ENCODE measurements at places on chromosomes 5 and 9.

GRCh38 chr5:34657274-34657921 lies 1.3 kb downstream of the RAI14 start:
- DNase-seq = no peak

- no peak for DNase-seq
Observed at GRCh38 chr5:140118302-140118936, 4.5 kb downstream of the PURA start.

- no peak for DNase-seq
Observed at GRCh38 chr5:114101153-114101552, 260.7 kb upstream of the KCNN2 start.

DNA sequence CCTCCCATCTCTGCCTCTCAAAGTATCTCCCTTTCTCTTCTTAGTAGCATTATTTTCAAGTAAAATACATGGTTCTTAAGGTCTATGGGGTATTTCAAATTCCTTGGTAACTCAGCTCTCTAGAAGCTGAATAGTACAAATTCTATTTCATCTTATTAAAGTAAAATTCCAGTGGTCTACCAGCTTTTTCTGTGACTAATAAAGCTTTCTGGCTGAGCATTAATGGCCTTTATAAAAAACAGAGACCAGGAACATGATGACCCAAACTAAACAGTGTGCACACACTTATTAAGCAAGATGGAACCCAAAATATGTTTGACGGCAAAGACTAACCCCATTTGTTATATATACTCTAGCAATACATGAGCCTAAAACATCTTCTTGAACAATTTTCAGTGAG lies 142.6 kb downstream of the OR2K2 start:
- DNase-seq = no peak

- DNase-seq = no peak
Observed at GRCh38 chr9:131651599-131651998, 88.3 kb downstream of the RAPGEF1 start.

DNA sequence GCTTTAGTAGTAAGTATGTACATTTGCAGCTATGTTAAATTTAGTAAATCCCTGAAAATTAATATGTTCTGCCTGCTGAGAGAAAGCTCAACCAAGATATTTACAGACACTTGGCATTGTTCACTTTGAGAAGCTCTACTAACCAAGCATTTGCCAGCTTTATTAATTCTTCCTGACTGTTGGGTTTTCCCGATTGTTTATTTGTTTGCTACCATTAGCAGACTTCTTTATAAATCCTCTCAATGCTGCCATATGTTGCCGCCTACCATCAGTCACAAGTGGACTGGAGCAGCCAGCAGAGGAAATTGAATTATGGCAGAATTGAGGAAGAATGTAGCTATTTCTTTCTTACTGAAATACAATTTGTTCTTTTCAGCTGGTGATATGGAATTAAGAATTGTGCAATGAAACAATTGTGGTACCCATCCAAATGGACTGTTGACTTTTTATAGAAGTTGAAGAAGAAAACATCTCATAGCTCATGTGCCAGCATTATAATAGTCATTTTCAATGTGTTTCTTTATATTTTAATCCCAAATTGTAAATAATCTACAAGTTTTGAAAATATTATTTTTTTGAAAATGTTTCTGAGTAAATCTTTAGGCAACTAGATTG lies 588.7 kb upstream of the CDH6 start:
- DNase-seq = no peak

- DNase-seq = no peak
Observed at GRCh38 chr5:141245250-141245717, at the start of gene PCDHB15. PCDHB15 (plus strand) TSS chr5:141245395; CDS start chr5:141245579, 184 bp downstream.

DNA sequence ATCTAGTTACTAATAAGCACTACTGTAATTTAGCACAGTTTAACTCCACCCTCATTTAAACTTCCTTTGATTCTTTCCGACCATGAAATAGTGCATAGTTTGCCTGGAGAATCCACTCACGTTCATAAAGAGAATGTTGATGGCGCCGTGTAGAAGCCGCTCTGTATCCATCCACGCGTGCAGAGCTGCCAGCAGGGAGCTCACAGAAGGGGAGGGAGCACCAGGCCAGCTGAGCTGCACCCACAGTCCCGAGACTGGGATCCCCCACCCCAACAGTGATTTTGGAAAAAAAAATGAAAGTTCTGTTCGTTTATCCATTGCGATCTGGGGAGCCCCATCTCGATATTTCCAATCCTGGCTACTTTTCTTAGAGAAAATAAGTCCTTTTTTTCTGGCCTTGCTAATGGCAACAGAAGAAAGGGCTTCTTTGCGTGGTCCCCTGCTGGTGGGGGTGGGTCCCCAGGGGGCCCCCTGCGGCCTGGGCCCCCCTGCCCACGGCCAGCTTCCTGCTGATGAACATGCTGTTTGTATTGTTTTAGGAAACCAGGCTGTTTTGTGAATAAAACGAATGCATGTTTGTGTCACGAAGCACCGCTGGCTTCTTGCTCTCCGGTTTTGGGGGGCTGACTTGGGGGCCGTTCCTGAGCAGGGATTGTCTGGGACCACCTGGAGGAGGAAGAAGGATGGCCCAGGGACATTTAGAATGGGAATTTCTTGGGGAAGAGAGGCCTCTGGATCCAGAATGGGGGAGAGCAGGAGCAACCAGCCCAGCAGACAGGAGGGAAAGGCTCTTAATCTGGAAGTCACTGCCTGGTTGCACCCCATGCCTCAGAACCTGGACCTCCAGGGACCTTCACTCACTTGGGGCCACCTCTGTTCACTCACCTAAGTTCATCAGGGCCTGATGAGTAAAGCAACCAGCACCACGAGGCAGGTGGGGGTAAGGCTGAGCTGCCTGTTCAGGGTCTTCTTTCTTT lies 35.4 kb downstream of the CXXC5 start:
- no peak for DNase-seq

GRCh38 chr9:85258823-85259370 lies 482.9 kb downstream of the AGTPBP1 start:
- DNase-seq = peak; percentile 21

- DNase-seq = no peak
Observed at GRCh38 chr5:152403046-152403445, 2.0 kb downstream of the NMUR2 start.

GRCh38 chr5:113331209-113331551 lies 103.6 kb downstream of the TSSK1B start:
- DNase-seq = no peak

DNA sequence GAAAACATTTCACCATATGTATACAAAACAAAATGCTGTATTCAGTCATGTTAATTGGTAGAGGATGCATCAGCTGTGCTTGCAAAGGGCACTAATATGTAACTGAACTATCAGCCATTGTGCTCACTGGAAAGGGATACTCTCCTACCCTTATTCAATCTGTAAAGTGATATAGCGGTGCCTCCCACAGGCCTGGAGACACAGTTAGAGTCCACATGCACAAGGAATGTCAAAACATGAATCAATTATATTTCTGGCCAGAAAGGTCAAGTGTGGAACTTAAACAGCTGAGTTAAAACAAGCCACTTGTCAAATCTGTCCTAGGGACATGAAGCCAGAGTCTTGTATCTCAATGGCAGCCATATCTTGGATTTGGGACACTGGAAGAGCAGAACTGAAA lies 71.2 kb upstream of the IZUMO3 start:
- DNase-seq = no peak

- DNase-seq = no peak
Observed at GRCh38 chr9:95284162-95285080, 33.1 kb downstream of the FANCC start.

GRCh38 chr5:6727231-6727630 lies 14.0 kb downstream of the TENT4A start:
- DNase-seq = no peak

GRCh38 chr5:18605186-18605585 lies 970.9 kb downstream of the TAF11L14 start:
- no peak for DNase-seq

GRCh38 chr9:128148509-128149000 lies 698 bp upstream of the LCN2 start:
- DNase-seq = no peak

GRCh38 chr5:87010736-87011135 lies 256.9 kb upstream of the RASA1 start:
- DNase-seq = no peak

- no peak for DNase-seq
Observed at GRCh38 chr5:28216939-28217360, 1178.6 kb upstream of the CDH9 start.

GRCh38 chr5:109170629-109171350 lies 239.0 kb downstream of the PJA2 start:
- DNase-seq = no peak

DNA sequence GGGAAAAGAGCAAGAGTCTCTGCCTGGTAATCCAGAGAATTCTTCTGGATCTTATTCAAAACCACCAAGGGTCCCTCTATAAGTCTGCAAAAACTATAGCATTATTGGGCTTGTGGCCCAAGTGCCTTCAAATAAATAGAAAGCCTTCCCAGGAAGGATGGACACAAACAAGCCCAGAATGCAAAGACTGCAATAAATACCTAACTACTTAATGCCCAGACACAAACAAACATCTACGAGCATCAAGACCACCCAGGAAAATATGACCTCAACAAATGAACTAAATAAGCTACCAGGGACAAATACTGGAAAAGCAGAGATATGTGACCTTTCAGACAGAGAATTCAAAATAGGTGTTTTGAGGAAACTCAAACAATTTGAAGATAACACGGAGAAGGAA lies 355.8 kb upstream of the GRAMD2B start:
- DNase-seq = no peak

GRCh38 chr9:115946530-115946929 lies 207.1 kb upstream of the PAPPA start:
- no peak for DNase-seq

GRCh38 chr5:6365142-6365976 lies 13.0 kb downstream of the MED10 start:
- no peak for DNase-seq

DNA sequence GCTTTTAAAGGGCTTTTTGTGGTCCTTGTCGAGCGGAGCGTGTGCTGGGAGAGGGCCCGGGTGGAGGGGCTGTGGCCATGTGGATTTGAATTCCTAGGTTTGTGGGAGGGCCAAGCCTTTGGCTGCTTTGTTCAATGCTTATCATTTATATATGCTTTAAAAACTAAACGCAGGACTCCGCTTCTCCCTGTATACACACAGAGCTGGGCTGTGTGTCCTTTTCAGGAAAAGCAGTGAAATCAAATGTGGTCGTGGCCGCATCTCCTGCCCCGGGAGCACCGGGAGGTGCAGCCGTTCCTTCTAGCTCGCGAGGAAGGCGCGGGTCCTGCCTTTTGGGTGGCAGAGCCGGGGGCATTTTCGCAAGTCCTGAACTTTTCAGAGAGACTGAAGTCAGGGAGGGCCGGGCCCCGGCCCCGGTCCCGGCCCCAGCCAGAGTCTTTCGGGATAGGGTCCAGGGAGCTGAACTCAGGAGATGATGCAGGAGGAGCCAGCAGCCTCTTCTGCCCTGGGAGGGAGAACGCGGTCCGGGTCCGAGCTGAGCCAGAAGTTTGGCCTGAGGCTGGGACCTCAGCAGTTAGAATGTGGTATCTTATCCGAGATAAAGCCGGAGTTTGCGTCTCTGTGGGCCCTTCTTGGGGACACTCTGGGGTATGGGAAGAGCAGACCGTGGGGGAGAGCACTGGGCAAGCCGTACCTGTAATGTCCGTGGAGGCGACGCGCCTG lies 158.8 kb downstream of the C9orf152 start:
- DNase-seq = no peak

GRCh38 chr9:116939614-116940013 lies 252.5 kb downstream of the TRIM32 start:
- DNase-seq = no peak

DNA sequence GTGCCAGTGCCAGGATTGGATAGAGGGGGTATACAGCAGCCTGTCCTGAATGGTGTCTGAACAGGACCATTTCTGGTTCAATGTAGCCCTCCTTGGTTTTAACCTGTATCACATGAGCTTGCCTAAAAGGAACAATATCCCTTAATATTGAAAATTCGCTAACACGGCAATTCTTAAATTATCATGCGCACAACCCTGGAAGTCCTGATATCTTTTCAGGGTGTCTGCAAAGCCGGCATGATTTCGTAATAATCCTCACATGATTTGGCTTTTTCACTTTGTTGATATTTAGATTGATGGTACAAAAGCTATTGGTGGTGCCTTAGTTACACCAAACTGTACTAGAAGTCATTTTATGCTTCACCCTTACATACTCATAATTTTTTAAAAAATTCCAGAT lies 53.2 kb downstream of the PCSK1 start:
- no peak for DNase-seq

DNA sequence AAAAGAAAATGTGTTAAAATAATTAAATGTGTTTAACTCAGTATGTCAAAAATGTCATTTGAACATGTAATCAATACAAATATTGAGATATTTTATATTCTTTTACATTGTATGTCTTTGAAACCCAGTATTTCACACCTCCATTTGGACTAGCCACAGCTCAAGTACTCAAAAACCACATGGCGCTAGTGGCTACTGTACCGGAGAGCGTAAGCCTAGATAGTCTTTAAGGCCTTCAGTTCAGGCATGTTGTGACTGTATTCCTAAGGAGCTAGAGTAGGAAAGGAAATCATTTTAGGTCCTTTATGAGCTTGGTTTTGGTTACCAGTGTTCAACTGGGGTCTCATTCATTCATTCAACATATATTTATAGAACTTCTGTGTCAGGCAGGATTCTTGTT lies 12.8 kb downstream of the FBXW2 start:
- DNase-seq = no peak

GRCh38 chr9:79598562-79599345 lies 27.0 kb downstream of the TLE4 start:
- no peak for DNase-seq

GRCh38 chr5:89041976-89042375 lies 159.0 kb upstream of the MEF2C start:
- no peak for DNase-seq

- no peak for DNase-seq
Observed at GRCh38 chr9:70494221-70494620, 79.8 kb upstream of the KLF9 start.

DNA sequence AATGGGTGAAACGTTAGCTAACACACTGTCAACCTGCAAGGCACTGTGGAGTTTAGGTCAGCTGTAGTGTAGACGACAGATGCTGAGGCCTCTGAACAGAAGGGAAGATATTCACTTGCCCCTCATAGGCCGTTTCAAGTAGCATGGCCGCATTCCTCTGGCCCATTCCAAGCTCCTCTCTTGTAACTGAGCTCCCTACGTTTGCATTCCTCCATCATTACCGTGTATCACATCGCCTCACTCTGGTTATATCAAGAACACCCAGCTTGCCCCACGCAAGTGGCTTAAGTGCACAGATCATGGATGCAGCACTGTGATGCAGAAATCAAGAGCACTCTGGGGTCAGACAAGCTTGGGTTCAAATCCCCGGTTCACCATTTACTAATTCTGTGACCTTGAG lies 43.3 kb downstream of the PRELID2 start:
- no peak for DNase-seq

- DNase-seq = no peak
Observed at GRCh38 chr9:132806723-132807421, 71.2 kb downstream of the AK8 start.

GRCh38 chr5:142545650-142546322 lies 140.1 kb downstream of the FGF1 start:
- no peak for DNase-seq

GRCh38 chr5:119453040-119453373 lies 710 bp downstream of the HSD17B4 start:
- DNase-seq = no peak
